ENCODE measurements at places on chromosomes 3 and 15.
A peak's percentile ranks its signal among the peaks of the same experiment; 100 is the strongest.

- DNase-seq: no peak
Measured at GRCh38 chr15:72276326-72276700, 4.0 kb upstream of the PARP6 start.

GRCh38 chr15:78035321-78035751 is 42.2 kb downstream of the TBC1D2B start:
- no peak for DNase-seq

- DNase-seq: no peak
Measured at GRCh38 chr15:75213768-75214221, 12.1 kb downstream of the C15orf39 start.

DNA sequence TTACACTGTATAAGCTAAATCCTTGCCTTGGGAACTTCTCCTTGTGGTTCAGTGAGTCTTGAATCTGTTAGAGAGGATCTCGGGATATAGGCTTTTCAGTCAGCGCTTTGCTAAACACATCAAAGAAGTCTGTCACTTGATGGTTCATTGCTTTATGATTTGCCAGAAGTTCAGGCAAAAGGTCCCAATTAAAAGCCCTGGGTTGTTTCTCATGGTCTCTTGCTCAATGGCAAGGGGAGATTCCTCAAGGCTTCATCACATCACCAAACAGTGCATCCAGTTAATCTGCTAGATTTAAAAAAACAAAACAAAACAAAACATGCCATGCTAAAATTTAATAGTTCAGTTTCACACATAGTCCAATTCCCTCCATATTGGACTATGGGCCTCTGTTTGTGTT is 114.8 kb downstream of the FILIP1L start:
- no peak for DNase-seq

DNA sequence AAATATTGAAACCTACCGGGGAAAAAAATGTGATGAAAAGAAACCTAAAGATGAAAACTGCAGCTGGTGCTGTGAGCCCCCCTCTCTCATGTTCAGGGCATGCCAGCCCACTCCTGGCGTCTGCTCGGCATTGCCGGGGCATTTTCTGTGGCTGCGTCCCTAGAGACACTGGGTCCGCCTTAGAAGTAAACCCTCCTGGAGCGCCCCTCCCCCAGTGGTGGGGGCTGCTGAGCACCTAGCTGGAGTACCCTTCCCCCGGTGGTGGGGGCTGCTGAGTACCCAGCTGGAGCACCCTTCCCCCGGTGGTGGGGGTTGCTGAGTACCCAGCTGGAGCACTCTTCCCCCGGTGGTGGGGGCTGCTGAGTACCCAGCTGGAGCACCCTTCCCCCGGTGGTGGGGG is 24.5 kb upstream of the GABRA5 start:
- no peak for DNase-seq

GRCh38 chr15:47756872-47757271 is 39.6 kb downstream of the SEMA6D start:
- no peak for DNase-seq

- no peak for DNase-seq
Measured at GRCh38 chr3:29649815-29650547, 369.1 kb downstream of the RBMS3 start.

DNA sequence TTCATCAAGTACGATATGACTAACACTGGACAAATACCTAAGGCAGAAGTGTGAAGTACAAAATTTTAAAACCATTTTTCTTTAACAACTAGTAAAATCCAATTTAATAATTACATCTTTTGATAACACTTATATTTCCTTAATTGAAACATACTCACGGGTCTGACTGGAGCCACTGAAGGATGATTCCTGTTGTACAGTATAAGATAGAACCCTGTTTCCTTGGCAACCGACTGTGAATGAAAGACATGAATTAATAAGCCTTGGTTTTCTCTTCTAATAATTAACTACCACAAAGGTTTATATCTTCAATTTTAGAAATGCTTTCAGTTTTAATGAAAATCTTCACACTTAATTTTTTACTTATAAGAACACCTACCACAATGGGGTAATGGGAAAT is 19.4 kb downstream of the DHX36 start:
- no peak for DNase-seq

DNA sequence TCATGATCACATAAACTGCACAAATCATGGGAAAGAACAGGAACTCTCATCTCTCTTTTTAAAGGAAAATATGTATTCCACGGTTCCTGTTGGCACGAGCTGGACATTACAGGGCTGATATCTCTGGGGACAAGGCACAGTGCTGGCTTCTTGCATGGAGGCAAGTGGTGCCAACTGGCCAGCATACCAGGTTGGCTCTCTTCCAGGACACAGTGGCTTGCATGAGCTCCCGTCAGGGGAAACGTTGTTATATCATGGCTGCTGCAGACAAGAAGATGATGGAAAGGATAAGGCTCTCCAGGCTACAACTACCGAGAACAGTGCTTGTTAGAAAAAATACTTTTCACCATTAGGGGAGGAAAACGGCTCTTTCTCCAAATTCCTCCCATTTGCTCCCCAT is 283.9 kb downstream of the RORA start:
- no peak for DNase-seq

- DNase-seq: no peak
Measured at GRCh38 chr3:141225939-141226338, 5.7 kb upstream of the PXYLP1 start.

DNA sequence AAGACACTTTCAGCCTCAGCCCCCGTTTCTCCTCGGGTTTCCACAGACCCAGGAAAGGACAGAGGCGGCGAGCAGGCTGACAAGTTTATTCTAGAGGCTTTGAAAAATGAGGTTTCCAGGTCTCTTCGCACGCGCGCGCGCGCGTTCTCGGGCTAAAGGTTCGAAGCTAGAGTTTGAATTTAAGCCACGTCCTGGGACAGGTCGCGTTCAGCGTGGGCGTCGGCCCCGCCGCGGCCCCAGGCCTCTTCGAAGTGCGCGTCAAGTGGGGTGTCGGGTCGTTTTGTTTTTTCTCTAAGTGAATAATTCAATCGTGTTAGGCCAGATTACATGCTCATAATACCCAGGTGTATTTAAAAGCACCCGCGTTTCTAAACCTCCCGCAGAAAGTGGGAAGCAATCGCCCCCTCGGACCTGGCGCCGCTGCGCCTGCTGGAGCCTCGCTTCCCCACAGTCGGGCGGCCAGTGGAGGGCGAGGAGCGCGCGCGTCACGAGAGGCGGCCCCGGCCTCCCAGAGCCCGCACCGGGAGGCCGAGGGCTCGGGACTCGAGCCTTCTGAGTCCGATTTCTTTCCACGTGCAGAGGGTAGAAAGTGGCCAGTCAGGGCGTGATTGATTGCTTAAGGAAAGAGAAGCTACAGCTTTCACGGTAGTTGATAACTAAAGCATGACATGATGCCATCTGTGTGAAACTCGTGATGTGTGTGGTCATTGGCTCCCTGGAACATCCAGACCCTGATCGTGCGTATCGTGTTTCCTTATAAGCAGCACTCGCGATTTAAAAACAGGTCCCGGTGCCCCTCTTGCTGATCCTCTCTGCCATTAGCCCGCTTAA is 15.8 kb upstream of the SOX2 start:
- DNase-seq: no peak

DNA sequence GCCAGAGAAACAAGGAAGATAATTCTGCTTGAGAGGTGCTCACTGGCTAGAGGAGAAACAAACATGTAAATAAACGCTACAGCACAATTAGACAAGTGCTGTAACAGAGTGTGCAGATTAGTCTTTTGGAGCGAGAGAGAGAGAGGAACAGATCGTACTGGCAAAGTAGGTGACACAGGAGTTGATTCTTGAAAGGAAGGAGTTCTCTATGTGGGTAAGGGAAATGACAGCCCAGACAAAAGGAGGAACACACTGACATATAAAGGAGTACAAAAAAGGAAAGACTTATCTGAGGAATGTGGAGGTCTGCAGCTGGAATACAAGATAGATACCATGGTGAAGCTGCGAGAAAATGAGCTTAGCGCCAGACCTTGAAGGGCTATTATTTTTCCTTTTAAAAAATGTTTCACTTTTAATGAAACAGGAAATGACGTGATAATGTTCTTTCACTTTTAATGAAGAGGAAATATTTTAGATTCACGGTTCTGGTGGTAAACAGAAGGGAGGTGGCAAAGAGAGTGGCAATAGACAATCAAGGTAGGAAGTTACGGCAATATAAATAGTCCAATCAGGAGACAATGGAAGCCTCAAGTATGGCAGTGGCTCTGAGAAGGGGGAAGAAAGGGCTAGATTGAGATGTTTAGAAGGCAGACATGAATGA is 202.9 kb downstream of the VPS13C start:
- peak; percentile 43 for DNase-seq

GRCh38 chr3:111728566-111728935 is 130.5 kb upstream of the PHLDB2 start:
- DNase-seq: no peak

- DNase-seq: no peak
Measured at GRCh38 chr3:182683858-182684257, 109.4 kb upstream of the ATP11B start.

- DNase-seq: no peak
Measured at GRCh38 chr3:56421205-56421604, 47.1 kb downstream of the ERC2 start.

GRCh38 chr3:167735233-167736138 is at the start of gene SERPINI1:
Gene SERPINI1, plus strand, starts transcription at chr3:167735721. Its CDS starts 53,408 bp downstream, at chr3:167789129.
- peak; percentile 83 for DNase-seq

DNA sequence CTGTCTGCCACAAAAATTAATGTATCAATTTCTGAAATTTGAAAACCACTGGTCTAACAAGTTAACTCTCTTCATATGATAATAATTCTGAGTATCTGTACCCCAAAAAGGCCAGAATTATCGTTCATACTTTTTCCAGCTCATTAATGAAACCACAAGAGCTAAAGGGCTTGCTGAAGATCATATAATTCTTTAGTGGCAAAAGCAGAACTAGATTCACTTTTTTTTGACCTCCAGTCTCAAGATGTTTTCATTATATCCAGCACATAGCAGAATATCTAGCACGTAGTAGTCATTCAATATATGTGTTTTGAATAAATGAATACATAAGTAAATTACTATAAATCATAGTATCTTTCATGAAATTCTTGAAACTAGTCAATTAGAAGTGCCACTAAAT is 246.7 kb upstream of the KCNH8 start:
- DNase-seq: no peak

DNA sequence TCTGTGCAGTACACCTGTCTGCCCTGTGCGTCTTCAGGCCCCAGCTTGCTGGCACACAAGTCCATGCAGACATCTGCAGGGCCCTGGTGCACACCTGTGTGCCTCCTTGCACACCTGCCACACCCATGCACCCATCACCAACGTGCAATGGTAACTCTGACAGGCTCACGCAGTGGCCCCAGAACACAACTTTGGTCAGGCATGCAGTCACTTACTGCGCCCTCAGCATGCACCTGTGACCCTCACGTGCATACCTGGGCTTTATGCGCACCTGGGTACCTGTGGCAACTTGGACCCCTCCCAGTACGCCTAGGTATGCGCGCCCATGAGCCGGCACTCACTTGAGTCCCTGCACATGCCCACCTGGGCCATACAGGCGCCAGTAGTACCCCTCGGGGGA is 1.7 kb downstream of the PLXND1 start:
- no peak for DNase-seq

DNA sequence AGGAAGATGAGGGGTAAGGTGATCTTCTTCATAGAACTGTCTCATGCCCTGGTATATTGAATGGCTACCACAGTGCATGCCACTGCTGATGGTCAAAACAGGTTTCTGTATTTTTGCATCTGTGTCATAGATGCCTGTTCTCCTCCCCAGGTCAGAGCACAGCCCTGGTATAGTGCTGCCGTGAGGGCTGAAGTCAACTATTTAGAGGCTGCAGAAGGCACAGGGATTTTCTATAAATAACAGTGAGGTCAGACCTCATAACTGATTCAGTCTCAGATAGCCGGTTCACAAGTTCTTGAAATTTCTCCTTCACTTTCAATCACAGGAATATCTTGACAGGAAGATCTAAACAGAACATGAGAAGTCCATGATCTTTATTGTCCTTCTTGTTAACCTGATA is 99.2 kb upstream of the NUDT16 start:
- DNase-seq: no peak

DNA sequence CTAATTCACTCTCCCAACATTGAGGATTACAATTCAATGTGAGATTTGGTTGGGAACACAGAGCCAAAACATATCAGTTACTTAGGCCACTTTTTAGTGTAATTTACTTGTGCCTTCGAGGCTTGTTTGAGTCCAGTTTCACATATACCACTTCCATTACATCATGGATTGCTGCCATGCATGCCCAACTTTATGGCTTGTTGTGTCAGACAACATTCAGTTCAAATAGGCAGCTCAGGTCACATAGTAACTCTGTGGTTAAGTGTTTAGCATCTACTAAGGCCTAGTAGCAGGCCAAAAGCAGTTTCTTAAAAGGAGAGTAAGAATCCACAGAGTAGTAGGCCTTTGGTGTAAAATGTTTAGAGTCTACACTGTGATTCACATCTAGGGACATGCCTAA is 164.3 kb upstream of the GMNC start:
- no peak for DNase-seq

- no peak for DNase-seq
Measured at GRCh38 chr3:182787302-182788036, 5.8 kb upstream of the ATP11B start.

GRCh38 chr3:177329854-177330253 is 132.6 kb upstream of the TBL1XR1 start:
- DNase-seq: no peak

DNA sequence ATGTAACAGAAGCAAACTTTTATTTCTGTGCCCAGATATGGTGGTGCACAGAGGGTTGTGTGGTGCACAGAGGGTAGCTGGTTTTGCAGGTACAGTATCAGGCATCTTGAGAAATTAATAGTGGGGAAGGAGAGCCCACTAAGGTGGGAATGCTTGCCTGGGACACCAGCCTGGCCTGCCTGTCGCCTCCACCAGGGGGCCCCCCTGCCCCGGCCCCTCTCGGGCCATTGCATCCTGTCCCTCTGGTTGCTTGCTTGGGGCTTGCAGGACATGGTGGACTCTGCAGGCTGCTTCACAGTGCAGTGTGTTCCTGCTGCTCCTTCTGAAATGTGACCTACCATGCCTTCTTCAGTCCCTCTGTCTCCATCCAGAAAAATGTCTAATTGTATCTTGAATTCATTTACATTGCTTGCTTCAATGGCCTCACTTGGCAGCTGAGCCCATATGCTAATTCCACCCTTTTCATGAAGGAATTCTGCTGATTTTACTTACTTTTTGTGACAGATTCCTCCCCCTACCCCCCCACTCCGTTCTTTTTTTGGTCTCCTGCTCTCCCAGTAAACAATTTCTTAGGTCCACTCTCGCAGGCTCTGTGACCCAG is 73.6 kb downstream of the EEFSEC start:
- no peak for DNase-seq

DNA sequence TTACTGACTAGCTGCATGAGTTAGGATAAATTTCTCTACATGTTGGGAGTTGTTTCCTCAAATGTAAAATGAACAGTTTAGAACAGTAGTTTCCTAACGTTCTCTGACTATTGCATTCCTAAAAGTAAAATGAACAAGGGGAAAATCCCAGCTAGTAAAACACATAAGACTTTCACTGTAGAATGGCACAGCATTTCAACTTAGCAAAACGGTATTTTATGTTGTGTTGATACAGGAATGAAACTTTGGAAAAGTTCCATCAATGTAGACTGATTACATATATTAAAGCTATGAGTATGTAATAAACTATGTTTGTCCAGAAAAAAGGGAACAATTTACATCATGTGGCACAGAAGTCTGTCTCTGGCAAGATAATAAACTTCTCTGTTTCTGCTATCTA is 297.4 kb upstream of the EPHA3 start:
- no peak for DNase-seq

GRCh38 chr3:28053759-28054158 is 187.7 kb upstream of the CMC1 start:
- peak; percentile 69 for DNase-seq

GRCh38 chr3:45124352-45124751 is 21.8 kb downstream of the CDCP1 start:
- DNase-seq: no peak

Data from activated CD4-positive, alpha-beta T cell treated with anti-CD3 and anti-CD28 coated beads, Interleukin-2, amount 50 U/mL, for 16 hours (primary cell).